ENCODE measurements at places on chromosomes 7 and 10. TPM values are rescaled to one million over a fixed set of nuclear protein-coding genes. Genes with fewer than 3 reads are reported as not detected.

HOXA4 gene
- 0.17 TPM for total RNA-seq

GARIN1A gene
- total RNA-seq = 0.50 TPM

FKBP9 gene
- 20.3 TPM for total RNA-seq

DNA sequence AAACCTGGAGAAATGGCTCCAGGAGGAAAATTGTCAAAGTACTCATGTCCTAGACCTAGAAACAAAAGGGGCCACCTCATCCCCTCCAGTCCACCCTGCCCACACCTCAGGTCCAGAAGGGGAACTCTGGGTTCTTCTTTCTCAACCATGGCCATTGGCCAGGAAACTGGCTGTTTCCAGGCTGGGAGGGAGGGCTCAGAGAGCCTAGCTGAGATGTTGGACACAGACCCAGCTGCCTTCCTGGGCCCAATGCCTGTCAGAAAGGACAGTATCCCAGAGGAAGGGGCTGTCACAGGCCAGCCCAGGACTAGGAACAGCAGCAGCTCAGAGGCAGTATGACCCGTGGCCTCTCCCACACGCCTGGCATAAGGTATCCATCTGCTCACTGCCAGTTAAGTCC, 9.6 kb downstream of the GRID1 start:
- no peak for DNase-seq

GRCh38 chr10:90112681-90113080, 411.3 kb downstream of the KIF20B start:
- DNase-seq = no peak

GRCh38 chr7:82156168-82156567, 287.4 kb downstream of the CACNA2D1 start:
- no peak for DNase-seq

DNA sequence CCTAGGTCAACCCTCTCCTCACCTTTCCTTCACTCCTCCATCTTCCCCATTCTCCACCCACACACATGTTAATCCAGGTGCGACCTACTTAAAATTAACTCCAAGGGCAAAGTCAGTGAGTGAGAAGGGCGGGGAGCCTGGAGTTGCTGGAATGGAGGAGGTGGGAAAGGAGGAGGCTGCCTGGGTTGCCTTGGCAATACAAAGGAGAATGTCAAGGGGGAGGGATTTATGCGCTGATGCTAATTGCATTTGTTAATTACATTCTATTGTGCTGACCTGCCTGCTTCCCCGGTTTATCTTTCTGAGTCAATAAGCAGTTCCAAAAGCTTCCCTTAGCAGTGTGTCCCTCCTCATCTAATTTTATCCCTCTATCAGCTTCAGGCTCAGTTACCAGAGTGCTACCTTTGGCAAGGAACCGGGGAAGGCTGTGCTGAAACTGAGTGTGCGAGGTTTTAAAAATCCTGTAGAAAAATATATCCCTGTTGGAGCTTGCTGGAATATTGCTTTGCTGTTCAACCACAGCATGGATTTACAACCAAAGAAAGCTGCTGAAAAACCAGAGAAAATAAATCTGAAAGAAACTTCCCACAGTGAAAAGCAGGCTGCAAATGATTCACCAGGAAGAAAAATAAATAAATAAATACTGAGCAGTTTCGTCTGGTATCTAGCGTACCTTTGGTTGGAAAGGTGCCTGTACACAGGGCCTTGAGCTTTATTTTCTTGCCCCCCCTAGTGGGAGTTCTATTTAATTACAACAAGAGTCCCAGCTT, 113.2 kb upstream of the DGKB start:
- DNase-seq = no peak

DNA sequence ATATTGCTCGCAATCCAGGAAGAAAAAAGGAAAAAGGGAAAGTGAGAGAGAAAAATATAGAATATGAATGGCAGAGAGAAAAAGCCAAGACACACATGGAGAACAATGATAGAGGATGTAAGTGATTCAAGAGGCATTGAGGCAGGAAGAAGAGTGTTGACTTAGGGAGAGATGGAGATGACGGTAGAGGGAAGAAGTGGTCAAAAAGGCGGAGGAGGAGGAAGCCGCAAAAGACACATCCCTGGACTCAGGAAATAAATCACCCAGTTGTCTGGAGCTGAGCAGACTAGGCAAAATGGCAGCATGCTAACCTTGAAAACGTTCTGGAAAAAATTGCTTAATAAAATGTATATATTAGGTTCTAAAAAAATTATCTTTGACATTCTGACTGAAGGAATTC, 17.7 kb upstream of the GPR37 start:
- DNase-seq = no peak

Data from liver (tissue), 10 donors.